ENCODE measurements at places on chromosomes 2 and 18.
A peak's percentile ranks its signal among the peaks of the same experiment; 100 is the strongest.

DNA sequence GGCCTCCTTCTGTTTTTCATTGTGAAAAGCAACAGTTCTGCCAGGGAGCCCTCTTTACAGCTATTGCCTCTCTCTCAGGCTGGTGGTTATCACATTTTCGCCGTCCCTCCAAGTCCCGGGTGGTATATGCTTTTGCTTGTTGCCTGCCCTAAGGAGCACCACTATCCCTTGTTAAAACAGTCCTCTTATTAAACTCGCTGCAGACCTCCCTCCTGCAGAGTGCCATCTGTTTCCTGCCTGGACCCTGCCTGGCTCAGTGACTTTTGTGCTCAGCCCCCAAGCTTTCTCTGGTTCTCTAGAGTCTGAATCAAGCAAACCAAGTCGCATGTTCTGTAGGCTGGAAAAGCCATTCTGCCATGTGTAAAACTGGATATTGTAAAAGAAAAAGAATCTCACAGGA lies 72.1 kb upstream of the FHL2 start:
- no peak for DNase-seq

- DNase-seq: no peak
Measured at GRCh38 chr2:62447411-62447810, 58.6 kb downstream of the TMEM17 start.

- no peak for DNase-seq
Measured at GRCh38 chr18:67331857-67332256, 184.7 kb downstream of the DSEL start.

DNA sequence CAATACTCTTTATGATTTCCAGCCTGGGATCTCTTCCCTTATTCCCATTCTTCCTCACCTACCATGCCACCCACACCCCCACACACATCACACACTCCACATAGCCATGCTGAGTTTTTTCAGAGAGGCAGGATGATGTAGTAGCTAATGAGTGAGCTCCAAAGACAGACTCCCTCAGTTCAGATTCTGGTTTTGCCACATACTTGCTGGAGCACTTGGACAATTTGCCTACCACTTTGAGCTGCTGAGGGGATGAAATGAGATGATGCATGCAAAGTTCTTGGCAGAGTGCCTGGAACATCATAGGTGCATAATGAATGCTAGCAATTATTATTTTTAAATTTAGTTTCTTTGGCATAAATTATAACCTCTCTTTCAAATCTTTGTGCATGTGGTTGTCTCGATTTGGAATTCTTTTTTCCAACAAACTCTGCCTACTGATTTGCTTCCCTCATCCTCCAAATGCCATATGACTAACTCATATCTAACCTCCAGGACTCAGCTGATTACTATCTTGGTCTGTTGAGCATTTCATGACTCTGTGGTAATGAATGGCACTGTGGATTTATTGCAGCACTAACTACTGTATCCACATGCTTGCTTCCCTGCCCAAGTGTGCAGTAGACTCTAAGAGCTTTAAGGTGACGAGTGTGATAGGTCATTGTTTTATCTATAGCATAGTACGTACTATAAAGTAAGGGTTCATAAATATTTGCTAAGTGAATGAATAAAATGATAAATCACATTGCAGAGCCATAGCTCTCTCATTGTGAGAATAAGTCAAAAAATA lies 99.1 kb downstream of the TACR1 start:
- no peak for DNase-seq

- DNase-seq: no peak
Measured at GRCh38 chr18:64615021-64615420, 466.1 kb upstream of the LINC00305 start.

GRCh38 chr2:228084717-228085116 lies 96.8 kb downstream of the SPHKAP start:
- DNase-seq: no peak

DNA sequence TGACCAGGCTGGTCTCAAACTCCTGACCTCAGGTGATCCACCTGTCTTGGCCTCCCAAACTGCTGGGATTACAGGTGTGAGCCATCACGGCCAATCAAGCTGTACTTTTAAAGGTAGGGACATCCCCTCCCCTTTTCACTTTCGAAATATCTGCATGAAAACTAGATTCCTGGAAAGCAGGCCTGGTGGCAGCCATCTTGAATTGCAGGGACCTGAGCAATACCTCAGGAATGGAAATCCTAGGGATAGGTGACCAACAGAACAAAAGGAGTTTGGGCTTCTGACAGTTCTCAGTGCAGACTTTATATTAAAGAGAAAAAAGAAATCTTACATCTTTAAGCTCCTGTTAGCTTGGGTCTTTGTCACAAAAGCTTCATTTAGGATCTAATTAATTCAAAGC lies 62.6 kb downstream of the KLF7 start:
- DNase-seq: no peak

GRCh38 chr2:104864280-104865095 lies 10.6 kb downstream of the POU3F3 start:
- no peak for DNase-seq

- no peak for DNase-seq
Measured at GRCh38 chr18:50022985-50023384, 172.0 kb downstream of the MYO5B start.

DNA sequence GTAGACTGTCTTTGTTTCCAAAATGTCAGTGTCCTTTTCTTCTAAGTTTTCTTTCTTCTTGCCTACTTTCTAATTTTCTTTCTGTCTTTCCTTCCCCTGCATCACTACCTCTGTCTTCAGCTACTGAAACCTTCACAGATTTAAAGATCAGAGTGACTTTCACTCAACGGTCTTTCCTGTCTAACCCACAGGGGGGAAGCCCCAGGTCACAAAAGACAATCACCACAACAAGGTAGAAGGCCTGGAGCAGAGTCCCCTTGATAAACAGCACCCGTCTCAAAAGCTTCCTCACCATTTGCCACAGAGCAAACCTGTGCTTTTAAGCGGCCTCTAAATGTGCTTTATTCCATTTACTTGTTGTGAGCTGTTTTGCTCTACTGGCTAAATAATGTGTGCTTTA lies 665.4 kb downstream of the BCL11A start:
- peak; percentile 18 for DNase-seq

DNA sequence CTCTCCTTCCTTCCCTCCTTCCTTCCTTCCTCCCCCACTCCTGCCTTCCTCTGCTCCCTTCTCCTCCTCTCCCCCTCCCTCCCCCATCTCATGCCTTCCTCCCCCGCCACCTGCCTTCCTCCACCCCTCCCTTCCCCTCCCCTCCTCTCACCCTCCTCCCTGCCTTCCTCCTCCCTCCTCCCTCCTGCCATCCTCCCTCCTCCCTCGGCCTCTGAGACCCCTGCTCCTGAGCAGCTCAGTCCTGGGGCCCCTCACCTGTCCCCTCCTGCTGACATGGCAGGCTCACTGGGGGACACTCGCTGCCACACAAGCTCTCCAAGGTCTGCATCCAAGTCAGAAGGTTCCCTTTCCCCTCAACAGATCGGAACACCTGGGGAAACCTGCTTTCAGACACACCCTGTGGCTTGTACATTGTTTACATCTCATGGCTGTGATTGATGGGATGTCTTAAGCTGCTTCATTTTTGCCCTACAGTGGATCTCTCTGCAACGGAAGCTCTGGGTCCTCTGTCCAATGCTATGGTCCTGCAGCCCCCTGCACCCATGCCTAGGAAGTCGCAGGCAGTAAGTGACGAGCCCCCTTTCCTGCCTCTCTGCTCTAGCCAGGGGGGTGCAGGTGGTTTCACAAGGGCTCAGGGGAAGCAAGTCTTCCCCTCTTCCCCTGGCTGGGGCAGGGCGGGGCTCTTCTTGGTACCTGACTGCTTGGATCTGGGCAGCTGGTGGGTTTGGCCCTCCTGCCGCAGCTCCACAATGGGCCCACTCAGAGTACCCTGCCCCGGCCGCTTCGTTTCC lies 22.9 kb downstream of the ITGB1BP1 start:
- no peak for DNase-seq

GRCh38 chr2:11563784-11564666 lies 30.2 kb downstream of the GREB1 start:
- DNase-seq: no peak

DNA sequence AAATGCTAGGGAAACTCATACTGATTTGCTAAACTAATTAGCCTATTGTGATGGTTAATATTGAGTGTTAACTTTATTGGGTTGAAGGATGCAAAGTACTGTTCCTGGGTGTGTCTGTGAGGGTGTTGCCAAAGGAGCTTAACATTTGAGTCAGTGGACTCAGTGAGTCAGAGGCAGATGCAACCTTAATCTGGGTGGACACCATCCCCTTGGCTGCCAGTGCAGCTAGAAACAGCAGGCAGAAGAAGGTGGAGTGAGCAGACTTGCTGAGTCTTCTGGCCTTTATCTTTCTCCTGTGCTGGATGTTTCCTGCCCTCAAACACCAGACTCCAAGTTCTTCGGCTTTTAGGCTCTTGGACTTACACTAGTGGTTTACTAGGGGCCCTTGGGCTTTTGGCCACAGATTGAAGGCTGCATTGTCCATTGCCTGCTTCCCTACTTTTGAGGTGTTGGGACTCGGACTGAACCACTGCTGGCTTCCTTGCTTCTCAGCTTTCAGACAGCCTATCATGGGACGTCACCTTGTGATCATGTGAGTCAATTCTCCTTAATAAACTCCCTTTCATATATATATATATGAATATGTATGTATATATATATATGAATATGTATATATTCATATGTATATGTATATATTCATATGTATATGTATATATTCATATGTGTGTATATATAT lies 69.7 kb downstream of the RPRM start:
- DNase-seq: no peak

DNA sequence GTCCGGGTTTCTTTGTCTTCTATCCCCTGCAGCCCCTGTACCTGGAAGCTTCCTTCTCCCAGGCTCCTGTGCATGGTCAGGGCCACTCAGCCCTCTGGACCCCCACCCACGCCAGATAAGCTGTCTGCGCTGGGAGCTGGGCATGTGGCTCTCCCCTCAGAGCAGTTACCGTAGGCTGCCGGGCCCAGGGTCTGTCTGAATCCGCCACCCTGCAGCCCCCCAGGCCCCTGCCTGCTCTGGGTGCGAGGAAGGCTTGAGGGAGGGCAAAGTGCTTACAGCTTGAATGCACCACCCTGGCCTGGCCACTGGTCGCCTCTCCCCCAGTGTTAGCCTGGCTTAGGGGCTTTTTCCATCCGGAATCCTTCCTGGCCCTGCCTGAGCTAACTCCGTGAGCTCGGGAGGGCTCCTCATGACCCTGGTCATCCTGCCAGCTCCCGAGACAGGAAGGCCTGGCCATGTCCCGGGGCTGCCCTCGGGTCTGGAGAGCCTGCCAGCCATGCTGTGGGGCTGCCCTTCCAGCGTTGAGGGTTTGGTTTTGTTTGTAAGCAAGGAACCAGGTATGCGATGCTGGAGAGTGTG lies 50.7 kb downstream of the ODC1 start:
- no peak for DNase-seq

DNA sequence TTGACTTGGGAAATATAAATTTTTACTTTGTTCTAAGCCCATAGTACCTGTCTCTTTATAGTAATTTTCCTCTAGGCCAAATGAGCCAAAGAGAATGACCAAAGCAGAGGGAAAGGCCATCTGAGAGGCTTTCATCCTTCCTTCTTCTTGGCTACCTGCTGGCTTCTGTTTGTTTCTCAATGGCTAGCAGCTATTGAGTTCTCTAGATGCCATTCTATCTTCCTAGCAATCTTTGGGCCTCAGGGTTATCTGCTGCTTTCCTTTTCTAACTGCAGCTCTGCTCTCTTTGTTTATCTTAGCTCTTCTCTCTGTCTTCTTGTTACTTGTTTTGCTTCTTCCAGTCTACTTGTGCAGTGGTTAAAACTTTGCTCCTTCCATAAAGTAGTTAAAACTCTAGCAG lies 601.1 kb upstream of the NRXN1 start:
- no peak for DNase-seq

DNA sequence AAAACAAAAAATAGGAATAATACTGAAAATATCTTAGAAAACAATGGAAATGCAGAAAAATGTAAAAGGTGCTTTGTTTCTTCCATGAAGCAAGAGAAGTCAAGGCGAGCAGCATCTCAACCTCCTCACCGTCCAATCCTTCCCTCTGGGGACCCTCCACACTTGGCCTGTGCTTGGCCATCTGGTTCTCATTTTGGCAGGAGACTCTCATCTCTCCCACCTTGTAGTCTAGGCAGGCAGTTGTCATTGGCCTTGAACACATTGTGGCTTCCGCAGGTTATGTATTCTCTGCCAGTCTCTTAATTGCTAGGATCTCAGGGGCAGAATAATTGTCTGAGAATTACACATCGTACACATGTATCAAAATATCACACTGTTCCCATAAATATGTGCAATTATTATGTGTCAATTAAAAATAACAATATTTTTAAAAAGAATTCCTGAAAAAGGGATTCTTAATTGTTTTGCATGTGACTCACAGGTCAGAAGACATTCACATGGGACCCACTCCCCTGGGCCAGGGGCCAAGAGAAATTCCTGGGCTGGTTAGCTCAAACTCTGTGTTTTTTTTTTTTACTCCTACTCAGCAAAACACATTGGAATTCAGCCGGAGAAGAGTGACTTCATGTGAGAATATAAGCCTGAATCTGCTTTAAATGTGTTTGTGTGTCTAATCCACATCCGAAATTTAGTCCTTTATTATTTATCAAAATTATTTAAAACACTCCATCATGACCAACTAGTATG lies 14.0 kb upstream of the ANKRD62 start:
- no peak for DNase-seq

GRCh38 chr2:23566241-23567142 lies 181.5 kb downstream of the KLHL29 start:
- no peak for DNase-seq

DNA sequence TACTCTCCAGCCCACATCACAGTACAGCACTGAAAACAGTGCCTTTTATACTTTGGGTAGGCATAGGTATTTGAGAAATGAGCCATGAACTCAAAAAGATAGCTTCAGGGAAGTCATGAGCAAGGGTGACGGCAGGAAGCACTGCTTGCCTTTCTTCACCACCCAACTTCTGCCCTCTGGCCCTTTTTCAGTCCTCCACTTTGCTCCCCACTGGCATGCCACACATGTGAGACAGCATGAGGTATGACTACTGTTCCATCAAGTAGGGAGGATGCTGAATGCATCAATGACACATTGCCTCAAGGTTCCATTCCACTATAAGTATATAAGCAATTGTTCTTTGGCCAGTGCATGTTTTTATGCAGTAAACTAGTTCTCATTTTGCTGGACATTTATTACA lies 373.0 kb downstream of the NRXN1 start:
- DNase-seq: no peak

DNA sequence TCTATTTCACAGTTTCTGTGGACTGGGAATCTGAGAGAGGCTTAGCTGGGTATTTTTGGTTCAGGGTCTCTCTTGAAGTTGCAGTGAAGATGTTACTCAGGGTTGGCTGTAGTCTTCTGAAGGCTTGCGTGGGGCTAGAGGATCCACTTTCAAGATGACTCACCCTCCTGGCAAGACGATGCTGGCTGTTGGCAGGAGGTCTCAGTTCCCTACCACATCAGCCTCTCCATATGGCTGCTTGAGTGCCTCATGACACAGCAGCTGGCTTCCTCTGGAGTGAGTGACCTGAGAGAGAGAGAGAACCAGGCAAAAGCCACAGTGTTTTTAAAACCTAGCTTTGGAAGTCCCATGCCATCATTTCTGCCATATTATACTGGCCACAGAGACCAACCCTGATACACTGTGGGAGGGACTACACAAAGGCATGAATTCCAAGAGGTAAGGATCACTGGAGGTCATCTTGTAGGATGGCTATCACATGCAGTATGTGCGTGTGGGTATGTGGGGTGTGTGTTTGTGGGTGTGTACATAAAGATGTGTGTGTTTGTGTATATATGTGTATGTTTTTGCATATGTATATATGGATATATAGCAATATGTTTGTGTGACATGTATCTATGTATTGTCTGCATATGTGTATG lies 25.1 kb downstream of the DNPEP start:
- no peak for DNase-seq

Data from GM18507 (cell line).